ENCODE measurements at places on chromosomes 1 and 21.

- no peak overlapping the region for H3K4me3 ChIP-seq
- no peak for DNase-seq
- H3K27ac ChIP-seq, result no peak overlapping the region
- H3K36me3 ChIP-seq, result no peaks in the 10 kb centered on the region
- no peaks in the 10 kb centered on the region for H3K27me3 ChIP-seq
These were observed 54.8 kb upstream of the KRTAP19-8 start for GRCh38 chr21:31092832-31093625.

DNA sequence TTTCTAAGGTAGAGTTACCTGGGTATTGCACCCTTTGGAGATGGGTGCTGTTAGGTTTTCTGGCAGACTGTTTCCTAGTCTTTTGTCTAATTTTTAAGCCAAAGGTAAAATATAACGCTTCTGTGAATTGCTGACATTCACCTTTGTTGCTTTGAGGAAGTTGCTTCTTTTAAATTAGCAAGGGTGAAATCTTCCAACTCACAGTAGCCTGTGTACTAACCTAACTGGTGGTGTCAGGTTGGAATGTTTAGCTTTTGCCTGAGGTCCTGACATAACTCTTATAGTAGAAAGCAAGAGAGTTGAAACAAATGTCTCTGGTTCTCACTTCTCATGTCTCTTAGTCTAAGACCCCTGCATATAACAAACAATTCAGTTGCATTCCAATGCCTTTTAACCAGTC, 61.1 kb upstream of the LPGAT1 start:
- no peak overlapping the region for H3K27ac ChIP-seq
- no peaks in the 10 kb centered on the region for H3K36me3 ChIP-seq
- H3K27me3 ChIP-seq, result no peaks in the 10 kb centered on the region
- H3K4me3 ChIP-seq, result no peak overlapping the region
- DNase-seq, result no peak
- H3K4me1 ChIP-seq, result no peaks in the 10 kb centered on the region

GRCh38 chr1:204731985-204732575, 46.5 kb upstream of the LRRN2 start:
- no peak overlapping the region for H3K4me3 ChIP-seq
- H3K27me3 ChIP-seq, result peaks cover 36% of the 10 kb centered on the region
- H3K27ac ChIP-seq, result no peak overlapping the region
- no peak for DNase-seq
- no peaks in the 10 kb centered on the region for H3K36me3 ChIP-seq

GRCh38 chr1:98452162-98452561, 209.4 kb upstream of the SNX7 start:
- H3K4me1 ChIP-seq, result no peaks in the 10 kb centered on the region
- H3K27me3 ChIP-seq, result no peaks in the 10 kb centered on the region
- DNase-seq, result no peak
- no peak overlapping the region for H3K4me3 ChIP-seq
- no peak overlapping the region for H3K27ac ChIP-seq

DNA sequence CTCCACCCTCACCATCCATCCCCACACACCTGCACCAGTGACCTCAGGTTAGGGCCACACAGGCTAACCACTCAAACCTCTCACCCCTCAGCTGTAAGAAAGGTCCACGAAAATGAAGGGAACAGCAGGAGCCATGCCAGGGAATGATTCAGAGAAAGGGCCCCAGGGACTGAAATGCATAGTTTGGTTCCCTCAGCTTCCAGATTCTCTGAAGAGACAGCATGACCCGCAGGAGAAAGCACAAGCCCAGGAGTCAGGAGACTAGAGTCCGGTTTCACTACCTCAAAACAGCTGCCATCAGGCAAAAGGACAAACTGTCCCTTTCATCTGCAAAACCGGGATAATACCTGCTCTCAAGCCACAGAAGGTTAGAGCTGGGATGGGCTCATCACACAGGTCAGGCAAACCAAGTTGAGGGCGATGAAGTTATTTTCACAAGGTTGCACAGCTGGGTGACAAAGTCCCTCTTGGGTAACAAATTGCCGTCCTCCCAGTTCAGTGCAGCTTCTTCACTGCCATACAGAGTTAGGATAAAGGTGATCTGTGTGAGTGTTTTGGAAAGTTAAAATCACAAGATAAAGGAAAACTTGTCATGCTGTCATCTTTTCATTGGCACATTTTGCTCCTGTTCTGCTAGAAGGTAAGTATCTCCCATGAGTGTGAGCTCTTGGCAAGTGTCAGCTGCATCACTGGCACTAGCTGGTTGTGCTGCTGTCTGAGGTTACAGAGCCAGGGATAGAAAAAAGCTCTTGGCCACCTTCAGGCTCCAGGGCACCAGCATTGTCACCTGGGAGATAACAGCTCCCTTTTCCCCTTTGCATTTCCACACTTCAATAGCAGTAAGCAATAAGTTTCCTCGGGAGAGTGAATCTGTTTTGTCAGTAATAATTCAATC, 120.4 kb downstream of the KCNH1 start:
- no peaks in the 10 kb centered on the region for H3K4me1 ChIP-seq
- no peak for DNase-seq
- H3K36me3 ChIP-seq, result no peaks in the 10 kb centered on the region
- H3K27ac ChIP-seq, result no peak overlapping the region
- no peaks in the 10 kb centered on the region for H3K27me3 ChIP-seq

DNA sequence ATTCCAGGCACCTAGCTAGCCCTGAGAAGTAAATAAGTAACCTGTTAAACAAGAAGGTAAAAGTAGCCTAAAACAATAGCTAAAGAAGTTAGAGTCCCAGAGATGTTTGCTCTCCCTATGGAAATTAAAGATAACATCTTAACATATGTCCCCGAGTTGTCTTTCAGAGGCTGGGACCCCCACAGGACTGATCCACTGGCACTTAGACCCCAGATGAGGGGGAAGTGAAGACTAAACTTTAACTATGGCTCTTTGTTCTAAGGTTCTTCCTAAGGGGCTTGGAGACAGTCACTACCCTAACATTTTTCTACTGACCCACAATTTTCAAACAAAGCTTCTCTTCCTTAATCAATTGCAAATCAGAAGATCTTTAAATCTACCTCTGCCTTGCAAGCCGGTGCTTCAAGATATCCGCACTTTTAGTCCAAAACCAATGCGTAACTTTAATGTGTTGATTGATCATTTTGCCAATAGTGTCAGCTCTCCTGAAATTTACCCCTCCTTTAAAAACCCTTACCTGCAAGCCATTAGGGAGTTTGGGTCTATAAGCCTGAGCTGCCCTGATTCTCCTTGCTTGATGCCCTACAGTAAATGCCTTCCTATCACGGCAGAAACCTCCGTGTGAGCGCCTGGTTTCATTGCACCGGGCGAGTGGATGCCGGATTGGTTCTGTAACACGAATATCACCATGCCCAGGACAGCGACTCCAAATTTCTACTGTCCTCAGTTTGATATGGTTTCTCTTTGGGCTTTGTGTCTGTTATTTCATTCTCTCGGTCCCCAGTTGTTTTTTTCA, 404.4 kb downstream of the SIPA1L2 start:
- H3K4me1 ChIP-seq, result peaks cover 13% of the 10 kb centered on the region

GRCh38 chr1:200336101-200336845, 73.6 kb downstream of the ZNF281 start:
- DNase-seq, result no peak
- H3K4me3 ChIP-seq, result no peak overlapping the region
- no peaks in the 10 kb centered on the region for H3K4me1 ChIP-seq
- H3K27ac ChIP-seq, result no peak overlapping the region
- H3K27me3 ChIP-seq, result no peaks in the 10 kb centered on the region

DNA sequence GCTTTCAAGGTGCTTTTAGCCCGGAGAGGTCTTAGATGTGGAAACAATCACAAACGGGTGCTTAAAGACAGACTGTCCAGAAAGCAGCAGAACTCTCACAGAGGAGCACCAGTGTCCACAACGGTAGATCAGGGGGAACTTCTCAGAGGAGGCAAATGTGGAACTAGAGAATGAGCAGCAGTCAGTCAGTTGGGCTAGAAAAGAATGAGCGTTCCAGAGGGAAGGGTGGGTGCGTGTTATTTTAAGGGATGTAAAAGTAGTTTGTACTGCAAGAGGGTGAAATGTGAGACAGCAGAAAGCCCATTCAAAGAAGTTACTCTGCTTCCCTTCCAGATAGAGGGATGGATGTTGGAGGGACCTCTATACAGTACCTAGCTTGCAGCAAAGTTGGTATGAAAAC, 30.9 kb downstream of the RGS5 start:
- H3K4me3 ChIP-seq, result no peak overlapping the region
- H3K27me3 ChIP-seq, result no peaks in the 10 kb centered on the region
- H3K4me1 ChIP-seq, result no peaks in the 10 kb centered on the region
- H3K36me3 ChIP-seq, result no peaks in the 10 kb centered on the region
- DNase-seq, result no peak

- no peak overlapping the region for H3K27ac ChIP-seq
- no peak for DNase-seq
- no peaks in the 10 kb centered on the region for H3K36me3 ChIP-seq
- no peak overlapping the region for H3K4me3 ChIP-seq
- H3K27me3 ChIP-seq, result no peaks in the 10 kb centered on the region
These were observed 156.5 kb downstream of the EIF4G3 start for GRCh38 chr1:21020151-21020550.

GRCh38 chr1:19689856-19690255, 25.2 kb downstream of the HTR6 start:
- no peak overlapping the region for H3K27ac ChIP-seq
- no peaks in the 10 kb centered on the region for H3K27me3 ChIP-seq
- H3K4me1 ChIP-seq, result no peaks in the 10 kb centered on the region
- no peak overlapping the region for H3K4me3 ChIP-seq
- DNase-seq, result no peak

DNA sequence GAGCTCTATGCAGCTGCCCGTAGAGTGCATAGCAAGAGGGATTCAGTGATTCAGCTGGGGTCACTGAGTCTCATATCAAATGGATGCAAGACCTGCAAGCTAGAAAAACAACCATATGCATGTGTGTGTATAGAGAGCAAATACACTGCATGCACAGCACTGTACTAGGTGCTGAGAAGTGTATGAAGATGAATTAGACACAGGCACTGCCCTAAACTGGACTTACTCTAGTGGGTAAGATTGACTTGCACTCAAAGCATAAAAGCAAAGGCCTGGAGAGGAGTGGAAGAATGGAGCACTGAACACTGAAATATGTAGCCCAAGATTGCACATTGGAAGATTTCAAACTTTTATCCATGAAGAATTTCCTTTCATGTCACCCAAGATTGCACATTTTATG, 5.5 kb upstream of the GBP1 start:
- H3K4me3 ChIP-seq, result peak overlapping the region; percentile 25
- peak overlapping the region; percentile 75 for H3K27ac ChIP-seq
- no peaks in the 10 kb centered on the region for H3K27me3 ChIP-seq
- H3K36me3 ChIP-seq, result no peaks in the 10 kb centered on the region
- no peak for DNase-seq

GRCh38 chr1:26774462-26774861, 13.3 kb upstream of the PIGV start:
- H3K36me3 ChIP-seq, result peaks cover 56% of the 10 kb centered on the region
- H3K27me3 ChIP-seq, result no peaks in the 10 kb centered on the region

DNA sequence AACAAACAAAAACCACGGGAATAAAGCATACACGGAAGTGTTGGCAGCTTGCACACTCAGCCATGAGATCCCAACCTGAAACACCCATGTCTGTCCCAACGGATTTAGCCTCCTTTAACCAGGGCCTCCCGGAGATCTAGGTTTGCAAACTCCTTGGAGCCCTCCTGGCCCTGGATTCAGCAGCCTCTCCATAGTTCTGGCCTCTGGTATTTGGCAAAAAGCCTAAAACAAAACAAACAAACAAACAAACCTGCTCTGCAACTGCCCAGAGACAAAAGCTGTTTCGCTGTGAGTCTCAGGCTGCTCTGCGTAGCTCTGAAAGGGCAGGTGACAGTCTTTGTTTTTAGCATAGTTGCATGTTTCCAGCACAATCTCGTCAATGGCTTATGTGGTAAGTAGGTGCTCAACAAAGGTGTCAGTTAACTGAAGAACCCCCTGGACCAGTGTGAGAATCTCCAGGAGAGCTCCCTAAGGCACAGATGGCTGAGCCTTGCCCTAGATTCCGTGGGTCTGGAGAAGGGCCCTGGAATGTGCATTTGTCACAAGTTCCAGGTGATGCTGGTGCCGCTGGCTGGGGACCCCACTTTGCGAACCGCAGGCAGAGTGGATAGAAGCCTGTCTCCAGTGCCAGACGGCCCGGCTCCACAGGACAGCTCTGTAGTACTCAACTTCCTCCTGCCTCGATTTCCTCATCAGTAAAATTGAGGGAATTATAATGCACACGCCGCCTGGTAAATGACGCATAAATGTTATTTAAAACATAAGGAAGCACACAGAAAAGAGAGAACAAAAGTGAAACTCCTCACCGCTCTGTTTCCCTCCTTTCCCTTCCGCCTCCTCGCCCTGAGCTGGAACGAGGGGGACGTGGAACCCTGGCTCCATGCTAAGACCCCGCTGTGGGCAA, 86.2 kb downstream of the RIPK4 start:
- H3K36me3 ChIP-seq, result no peaks in the 10 kb centered on the region
- H3K4me3 ChIP-seq, result no peak overlapping the region
- no peak overlapping the region for H3K27ac ChIP-seq
- DNase-seq, result no peak
- peaks cover 36% of the 10 kb centered on the region for H3K4me1 ChIP-seq

GRCh38 chr1:173917149-173917548, at the start of gene SERPINC1:
Gene SERPINC1 (minus strand): TSS chr1:173917327. CDS start chr1:173917259, 68 bp downstream.
- DNase-seq, result no peak
- no peak within 1 kb of the TSS for H3K27ac ChIP-seq
- no peaks in the 10 kb centered on the region for H3K36me3 ChIP-seq
- no peaks in the 10 kb centered on the region for H3K27me3 ChIP-seq
- H3K4me3 ChIP-seq, result no peak within 1 kb of the TSS

DNA sequence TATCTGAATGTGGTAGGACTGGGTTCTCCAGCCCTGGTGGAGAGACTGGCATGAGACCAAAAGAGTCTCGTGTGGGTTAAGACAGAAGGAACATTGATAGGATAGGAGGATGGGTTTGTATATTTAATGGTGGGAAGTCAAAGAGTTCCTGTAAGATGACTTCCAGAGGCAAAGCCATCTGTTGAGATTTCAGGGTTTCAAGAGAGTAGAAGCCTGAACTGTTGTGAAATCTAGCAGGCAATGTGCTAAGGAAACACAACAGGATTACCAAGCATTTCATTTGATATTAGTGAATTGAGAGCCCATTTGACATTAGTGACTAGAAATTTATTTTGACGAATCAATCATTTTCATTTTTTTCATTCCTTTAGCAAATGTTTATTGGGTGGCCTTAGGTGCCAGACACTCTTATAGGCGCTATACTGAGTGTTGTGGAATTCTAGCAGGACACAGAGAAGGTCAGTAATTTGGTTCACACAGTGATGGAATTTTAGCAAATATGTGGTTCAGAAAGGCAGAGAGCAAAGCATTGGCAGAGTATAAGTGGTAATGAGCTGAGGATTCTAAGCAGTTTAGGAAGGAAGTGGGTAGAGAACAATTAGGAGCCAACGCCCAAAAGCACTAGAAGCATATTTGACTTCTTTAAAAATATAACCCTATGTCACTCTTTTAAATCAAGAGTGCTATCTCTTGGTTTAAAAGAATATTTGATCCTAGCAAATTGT, 149.3 kb downstream of the AK5 start:
- no peaks in the 10 kb centered on the region for H3K36me3 ChIP-seq
- H3K27ac ChIP-seq, result no peak overlapping the region
- no peak overlapping the region for H3K4me3 ChIP-seq
